Right forelimb (tissue), 1 donor: ENCODE measurements at places on chromosomes 5 and 9.

DNA sequence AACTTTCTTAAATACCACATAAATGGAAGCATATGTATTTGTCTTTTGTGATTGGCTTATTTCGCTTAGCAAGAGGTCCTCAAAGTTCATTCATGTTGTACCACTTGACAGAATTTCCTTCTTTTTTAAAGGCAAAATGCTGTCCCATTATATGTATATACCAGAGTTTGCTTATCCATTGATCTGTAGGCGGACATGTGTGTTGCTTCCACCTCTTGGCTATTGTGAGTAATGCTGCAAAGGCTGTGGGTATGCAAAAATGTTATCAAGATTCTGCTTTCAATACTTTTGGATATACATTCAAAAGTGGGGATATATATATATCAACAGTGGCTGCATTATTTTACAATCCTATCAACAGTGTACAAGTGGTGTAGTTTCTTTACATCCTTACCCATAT, 271.0 kb downstream of the PRR16 start:
- DNase-seq = no peak

- DNase-seq = no peak
Observed at GRCh38 chr5:72353046-72353445, 32.9 kb downstream of the PTCD2 start.

- DNase-seq = no peak
Observed at GRCh38 chr9:30774326-30774725, 1610.1 kb upstream of the ACO1 start.

- no peak for DNase-seq
Observed at GRCh38 chr5:41747301-41747700, 122.9 kb downstream of the OXCT1 start.

GRCh38 chr5:59722874-59723273, 170.7 kb downstream of the PDE4D start:
- no peak for DNase-seq

GRCh38 chr9:31078175-31078574, 1306.3 kb upstream of the ACO1 start:
- DNase-seq = no peak
